NCI-H1092 treated with DMSO at 0.1 percent for 48 hours (cell line): ENCODE measurements at places on chromosomes 4 and X.

DNA sequence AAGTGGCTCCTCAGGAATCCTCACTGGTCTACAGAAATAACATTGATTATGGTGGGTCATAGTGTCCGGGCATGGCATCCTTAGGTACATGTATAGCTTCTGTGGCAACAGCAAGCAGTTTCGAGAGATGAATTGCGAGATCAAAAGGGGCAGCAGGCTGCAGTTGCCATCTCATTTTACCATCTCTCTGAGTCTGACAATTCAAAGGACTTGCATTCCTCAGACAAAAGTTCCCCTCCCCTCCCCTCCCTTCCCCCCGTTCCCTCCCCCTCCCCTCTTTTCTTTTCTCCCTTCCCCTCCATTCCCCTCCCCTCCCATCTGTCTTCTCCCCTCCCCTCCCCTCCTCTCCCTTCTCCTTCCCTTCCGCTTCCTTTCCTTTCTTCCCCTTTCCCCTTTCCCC is 70.2 kb downstream of the MTNR1A start:
- no peak for DNase-seq

DNA sequence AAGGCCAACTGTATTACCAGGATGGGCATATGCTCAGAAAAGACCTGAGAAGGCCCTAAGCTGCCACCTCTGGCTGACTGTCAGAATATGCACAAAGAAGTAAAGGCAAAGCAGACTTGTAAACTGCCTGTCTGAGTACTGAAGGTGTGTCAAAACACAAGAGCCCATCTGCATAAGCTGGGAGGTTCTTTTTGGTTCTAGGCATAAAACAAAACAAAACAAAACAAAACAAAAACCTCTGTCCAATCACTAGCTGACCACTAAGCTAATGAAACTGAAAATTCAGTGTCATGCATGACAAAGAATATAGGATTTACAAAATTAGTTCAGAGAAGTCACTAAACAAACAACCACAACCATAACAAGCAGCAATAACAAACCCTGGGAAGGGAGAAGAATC is 20.6 kb downstream of the SH3D19 start:
- no peak for DNase-seq

GRCh38 chrX:3443184-3443583 is 96.7 kb upstream of the MXRA5 start:
- no peak for DNase-seq

GRCh38 chr4:25977397-25978170 is 63.6 kb downstream of the SMIM20 start:
- DNase-seq: peak; percentile 11

DNA sequence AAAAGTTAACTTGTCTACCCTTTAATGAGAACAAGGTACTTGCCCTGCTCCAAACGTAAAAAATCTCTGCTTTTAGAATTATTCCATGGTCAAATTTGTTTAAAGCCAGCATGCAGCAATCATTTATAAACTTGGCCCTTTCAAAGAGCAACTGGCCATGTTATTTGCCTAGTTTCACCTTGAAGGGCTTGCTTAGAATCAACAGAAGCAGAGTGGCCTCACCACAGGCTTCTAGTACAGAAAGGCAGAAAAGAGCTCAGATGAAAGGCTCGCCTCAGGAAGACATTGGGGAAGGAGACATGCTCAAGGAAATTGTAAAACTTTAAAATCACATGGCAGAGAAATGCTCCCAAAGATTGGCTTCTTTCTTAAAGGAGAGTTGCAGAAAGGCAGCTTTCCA is 53.8 kb upstream of the USP26 start:
- no peak for DNase-seq

GRCh38 chr4:139919521-139919920 is 234.5 kb downstream of the MAML3 start:
- DNase-seq: no peak

GRCh38 chr4:20299515-20299914 is 47.8 kb downstream of the SLIT2 start:
- DNase-seq: no peak

- no peak for DNase-seq
These were observed 63.7 kb upstream of the PDGFRA start for GRCh38 chr4:54165438-54165837.

GRCh38 chr4:127236889-127237288 is 395.9 kb upstream of the INTU start:
- DNase-seq: no peak

- no peak for DNase-seq
These were observed 398.2 kb downstream of the MID1IP1 start for GRCh38 chrX:39199429-39199828.

- DNase-seq: peak; percentile 58
These were observed 1.1 kb downstream of the CRMP1 start for GRCh38 chr4:5891563-5892322.

DNA sequence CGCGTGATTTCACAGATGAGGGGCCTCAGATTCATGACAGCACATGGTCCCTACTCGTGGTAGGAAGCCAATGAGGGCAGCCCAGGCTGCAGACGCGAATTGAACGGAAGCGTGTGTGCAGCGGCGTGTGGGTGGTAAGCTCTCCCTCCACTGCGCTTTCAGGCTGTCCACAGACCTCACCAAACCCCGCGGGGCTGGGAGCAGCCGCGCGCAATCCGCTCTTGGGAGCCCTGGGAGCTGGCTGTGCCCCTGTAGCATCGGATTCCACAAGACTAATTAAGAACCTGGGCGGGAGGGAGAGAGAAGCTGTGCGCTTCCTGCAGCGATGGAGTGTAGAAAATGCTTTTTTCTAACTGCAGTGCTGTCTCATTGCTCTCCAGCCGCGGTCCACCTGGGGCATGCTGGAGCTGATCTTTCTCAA is 134.9 kb downstream of the STOX2 start:
- DNase-seq: no peak

DNA sequence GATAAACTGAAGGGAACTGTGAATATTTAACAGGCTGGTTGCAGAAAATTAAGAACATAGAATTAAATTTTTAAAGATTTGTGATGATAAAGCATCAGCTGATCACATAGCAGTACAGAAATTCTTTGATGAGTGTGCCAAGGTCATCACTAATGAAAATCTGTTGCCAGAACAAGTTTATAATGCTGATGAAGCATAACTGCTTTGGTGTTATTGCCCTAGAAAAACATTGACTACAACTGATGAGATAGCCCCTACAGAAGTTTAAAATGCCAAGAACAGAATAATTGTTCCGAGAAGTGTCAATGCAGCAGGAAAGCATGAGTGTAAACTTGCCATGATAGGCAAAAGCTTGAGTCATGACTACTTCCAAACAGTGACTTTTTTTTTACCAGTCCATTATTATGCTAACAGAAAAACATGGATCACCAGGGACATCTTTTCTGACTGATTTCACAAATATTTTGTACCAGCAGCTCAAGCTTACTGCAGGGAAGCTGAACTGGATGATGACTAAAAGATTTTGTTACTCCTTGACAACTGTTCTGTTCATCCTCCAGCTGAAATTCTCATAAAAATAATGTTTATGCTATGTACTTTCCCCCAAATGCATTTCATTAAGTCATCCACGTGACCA is 1136.6 kb downstream of the FAT4 start:
- DNase-seq: no peak

DNA sequence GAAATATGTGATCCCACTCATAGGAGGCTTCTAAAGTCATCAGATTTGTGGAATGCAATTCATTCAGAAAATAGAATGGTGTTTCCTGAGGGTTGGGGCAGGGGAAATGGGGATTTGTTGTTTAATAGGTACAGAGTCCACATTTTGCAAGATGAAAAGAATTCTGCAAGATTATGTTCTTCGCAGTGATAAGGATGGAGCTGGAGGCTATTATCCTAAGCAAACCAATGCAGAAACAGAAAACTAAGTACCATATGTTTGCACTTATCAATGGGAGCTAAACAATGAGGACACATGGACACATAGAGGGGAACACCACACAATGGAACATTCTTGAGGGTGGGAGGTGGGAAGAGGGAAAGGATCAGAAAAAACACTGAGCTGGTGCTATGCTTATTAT is 144.3 kb upstream of the NLGN4X start:
- no peak for DNase-seq

GRCh38 chr4:113718252-113718651 is 43.3 kb downstream of the CAMK2D start:
- DNase-seq: no peak

- DNase-seq: peak; percentile 96
These were observed at the start of gene APBB2 for GRCh38 chr4:41214136-41214824. TSS of gene APBB2 (minus strand) at chr4:41214542. CDS start at chr4:41033254, 181,288 bp downstream.

- DNase-seq: no peak
These were observed 53.8 kb upstream of the TBC1D14 start for GRCh38 chr4:6855692-6856297.

GRCh38 chrX:155893521-155893920 is 12.4 kb downstream of the VAMP7 start:
- no peak for DNase-seq
